ENCODE measurements at places on chromosomes 1 and 21.

DNA sequence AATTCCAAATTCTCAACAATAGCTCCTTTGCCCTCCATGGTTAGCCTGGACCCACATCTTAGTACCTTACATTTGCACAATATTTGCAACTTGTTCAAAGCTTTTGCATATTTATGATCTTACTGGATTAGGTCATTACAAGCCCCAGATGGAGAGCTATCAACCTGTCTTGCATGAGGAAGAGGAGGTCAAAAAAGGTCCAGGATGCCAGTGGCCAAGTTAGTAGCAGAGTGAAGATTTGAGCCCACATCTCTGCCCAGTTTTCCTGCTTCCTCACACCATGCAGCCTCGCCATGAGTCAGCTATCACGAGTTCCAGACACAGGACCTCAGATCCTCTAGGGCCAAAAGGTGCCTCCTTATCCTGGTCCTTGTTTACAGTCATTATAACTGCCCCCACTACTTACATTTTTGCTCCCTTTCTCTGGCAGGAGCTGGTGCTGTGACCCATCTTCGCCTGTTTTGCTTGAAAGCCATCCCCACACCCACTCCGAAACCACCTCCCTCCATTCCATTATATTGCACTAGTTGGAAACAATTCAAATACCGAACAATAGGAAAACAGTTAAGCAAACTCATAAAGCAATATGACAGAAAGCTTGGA, 5.0 kb upstream of the AHCYL1 start:
- no peak for DNase-seq

GRCh38 chr1:11187494-11187893, 1.7 kb upstream of the ANGPTL7 start:
- DNase-seq, result no peak

DNA sequence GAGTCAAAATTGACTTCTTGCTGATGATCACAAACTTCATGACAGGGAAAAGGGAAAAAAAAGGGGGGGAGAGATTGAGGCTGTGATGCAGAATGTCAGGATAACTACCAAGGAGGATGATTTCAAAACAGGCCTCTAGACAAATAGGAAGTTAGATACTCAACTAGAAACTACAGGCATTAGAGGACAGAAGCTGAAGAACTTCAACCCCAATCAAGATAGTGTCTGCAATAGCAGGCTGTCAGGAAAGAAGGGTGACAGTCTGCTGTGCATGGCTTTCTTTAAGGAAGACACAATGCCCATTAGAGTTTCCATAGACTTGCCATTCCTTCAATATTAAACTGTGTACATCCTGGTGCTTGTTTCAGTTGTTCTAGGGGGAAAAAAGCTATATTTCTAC, 257.2 kb downstream of the TTLL7 start:
- no peak for DNase-seq

DNA sequence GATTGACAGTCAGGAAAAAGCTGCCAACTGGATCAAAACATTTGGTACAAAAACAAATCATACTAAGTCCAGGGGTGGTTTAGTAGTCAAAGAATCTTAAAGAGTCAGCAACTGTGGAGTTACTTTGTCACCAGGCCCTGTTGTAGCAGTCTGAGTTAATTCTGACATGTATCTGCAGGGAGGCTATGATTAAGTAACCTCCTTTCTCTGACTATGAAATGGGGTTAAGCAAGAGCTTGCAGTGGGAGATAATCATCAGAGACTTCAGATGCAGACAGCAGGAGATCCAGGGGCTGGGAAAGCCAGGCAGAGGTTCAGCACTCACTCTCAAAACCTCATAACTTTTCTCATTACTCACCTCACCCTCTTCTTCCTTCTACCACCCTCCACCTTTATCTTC, 99.2 kb upstream of the BTG3 start:
- DNase-seq, result no peak

DNA sequence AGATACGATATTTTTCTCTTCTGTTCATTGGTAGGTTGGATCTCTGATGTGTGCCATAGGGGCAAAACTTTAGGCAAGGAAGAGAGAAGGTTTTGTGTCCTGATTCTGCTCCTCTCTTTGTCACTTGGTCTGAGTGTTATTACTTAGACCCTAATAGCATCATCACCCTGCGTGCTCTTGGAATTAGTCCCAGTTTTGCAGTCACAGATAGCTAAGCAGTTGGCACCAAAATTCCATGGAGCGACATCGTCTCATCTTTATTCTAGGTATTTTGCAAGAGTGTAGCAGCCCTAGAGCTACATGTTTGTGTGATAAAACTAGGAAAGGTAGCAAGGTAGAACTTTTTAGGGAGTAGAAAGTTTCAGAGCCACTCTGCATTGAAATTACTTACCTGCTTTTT, 23.8 kb downstream of the PIP5K1A start:
- no peak for DNase-seq

DNA sequence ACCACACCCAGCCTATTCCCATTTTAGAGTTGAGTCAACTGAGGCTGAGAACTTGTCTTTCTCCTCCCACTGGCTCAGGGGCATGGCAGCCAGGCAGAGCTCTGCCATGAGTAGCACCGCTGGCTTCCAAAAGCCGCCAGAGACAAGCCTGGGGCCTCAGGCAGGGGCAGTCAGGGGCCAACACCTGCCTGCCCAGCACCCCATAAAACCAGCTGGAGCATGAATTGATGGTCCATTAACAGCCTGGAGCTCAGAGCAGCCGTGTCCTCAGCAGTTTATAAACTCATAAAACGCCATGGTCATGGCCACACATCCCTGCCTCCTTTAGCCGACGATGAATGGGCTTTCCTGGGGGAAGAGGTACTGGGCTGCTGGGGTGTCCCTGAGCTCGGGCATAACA, 50.6 kb upstream of the PAX7 start:
- no peak for DNase-seq

GRCh38 chr1:160354388-160354985, 11.3 kb downstream of the NCSTN start:
- no peak for DNase-seq

- peak; percentile 7 for DNase-seq
Observed at GRCh38 chr1:18597160-18598042, 33.2 kb upstream of the PAX7 start.

DNA sequence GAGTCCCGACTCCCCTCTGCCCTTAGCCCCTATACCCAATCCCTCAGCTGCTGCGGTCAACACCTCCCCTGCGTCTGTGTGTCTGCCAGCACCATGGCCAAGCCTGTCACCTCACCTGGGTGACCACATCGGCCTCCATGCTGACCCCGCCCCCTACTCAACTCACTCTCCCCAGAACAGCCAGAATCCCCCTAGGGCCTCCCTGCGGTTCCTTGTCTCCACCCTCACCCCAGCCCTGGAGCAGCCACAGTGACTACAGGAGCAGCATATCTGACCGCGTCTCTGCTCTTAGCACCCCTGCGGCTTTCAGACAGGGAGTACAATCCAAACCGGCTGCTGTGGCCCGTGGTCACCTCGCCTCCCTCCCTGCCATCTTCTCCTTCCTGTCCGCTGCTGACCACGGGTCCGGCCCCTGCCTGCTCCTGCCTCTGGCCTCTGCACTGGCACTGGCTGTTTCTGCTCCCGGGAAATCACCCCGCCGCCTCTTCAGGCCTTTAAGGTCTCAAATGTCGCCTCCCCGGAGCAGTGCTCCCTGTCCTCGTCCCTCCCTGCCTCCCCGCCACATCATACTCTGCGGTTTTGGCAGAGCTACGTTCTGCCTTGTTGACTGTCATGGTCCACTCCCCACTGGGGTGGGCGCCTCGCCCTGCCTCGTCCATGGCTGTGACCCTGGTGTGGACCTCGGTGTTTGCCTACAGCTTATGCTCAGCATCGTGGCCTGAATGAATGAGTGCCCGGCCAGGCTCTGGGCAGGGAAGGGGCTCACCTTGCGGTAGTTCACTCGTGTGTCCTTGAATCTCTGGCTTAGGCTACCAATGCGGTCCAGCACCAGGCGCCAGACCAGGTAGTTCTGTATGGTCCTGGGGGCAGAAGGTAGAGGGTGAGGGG, 11.1 kb downstream of the PRXL2B start:
- DNase-seq, result no peak

DNA sequence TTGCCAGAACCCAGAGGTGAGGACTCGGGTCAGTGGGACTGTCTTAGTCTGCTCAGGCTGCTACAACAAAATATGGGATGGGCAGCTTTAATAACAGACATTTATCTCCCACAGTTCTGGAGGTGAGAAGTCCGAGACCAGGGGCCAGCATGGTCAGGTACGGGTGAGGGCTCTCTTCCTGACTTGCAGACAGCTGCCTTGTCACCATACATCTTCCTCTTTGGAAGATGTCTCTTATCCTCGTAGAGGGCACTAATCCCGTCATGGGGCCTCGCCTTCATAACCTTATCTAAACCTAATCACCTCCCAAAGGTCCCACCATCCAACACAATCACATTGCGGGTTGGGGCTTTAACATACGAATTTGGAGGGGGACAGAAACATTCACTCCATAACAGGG, 51.9 kb downstream of the GLUL start:
- no peak for DNase-seq

- no peak for DNase-seq
Observed at GRCh38 chr1:33517596-33518250, 45.3 kb downstream of the ZSCAN20 start.

DNA sequence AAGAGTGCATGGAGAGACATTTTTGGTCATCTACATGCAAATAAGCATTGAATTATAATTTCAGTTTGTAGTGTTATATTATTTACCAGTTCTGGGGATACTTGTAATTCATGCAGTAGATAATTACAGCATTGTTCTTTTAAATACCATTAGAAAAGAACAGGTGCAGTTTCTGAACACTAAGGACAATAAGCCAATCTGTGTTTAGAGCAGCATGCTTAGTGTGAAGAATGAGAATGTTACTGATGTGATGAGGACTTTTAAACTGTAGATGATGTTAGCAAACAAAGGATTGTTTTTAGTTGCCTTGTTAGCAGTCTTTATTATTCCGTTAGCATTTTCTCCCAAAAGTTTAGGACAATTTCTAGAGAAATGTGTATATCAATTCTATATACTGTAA, 348.3 kb downstream of the BRINP3 start:
- DNase-seq, result no peak

- no peak for DNase-seq
Observed at GRCh38 chr1:7363450-7363849, 407.6 kb upstream of the VAMP3 start.

GRCh38 chr1:165053351-165053750, 303.2 kb downstream of the LMX1A start:
- DNase-seq, result no peak

DNA sequence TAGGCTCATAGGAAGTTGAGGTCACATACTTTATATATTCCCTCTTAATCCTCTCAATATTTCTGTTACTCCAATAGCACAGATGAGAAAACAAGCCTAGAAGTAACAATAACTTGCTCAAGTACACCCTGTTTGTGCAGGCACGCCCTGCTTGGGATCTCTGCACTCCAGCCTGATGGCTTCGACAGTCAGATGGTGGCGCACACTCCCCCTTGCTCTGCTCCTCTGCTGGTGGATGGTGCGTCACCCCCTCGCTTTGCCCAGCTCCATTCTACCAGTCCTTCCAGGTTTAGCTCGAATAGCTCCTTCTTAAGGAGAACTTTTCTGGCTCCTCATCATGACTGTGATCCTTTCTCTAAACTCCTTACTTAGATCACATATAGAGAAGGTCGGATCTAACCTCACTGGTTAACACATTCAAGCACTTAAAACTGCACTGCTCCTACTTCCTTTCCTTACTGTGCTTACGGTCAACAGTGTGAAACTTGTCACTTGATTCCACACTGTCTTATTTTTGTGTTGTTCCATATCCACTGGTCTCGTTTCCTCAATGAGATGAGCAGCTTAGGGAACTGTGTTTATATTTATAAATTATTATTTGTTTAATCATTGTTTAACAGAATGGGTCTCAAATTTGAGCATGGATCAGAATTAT, 3.0 kb downstream of the TSPAN2 start:
- no peak for DNase-seq

DNA sequence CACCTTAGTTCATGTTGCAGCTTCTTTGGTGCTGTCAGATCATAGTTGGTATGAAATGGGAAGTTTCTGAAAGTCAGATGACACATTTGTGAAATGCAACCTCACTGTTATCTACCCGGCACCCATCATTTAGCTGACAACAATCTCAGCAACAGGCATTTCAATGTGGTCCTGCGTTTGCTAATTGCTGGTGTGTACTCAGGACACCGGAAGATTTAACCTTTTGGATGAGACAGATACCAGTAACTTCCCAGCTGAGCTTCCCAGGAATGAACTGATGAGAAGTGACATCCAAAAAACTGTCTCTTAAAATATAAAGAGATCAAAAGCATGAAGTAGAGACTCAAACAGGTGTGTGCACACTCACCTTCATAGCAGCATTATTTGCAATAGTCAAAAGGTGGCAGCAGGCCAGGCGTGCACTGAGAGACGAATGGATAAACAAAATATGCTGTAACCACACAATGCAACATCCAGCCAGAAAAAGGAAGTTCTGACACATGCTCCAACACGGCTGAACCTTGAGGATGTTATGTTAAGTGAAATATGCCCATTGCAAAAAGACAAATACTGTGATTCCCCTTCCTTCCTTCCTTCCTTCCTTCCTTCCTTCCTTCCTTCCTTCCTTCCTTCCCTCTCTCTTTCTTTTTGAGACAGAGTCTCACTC, 7.9 kb upstream of the CLDN14 start:
- no peak for DNase-seq

DNA sequence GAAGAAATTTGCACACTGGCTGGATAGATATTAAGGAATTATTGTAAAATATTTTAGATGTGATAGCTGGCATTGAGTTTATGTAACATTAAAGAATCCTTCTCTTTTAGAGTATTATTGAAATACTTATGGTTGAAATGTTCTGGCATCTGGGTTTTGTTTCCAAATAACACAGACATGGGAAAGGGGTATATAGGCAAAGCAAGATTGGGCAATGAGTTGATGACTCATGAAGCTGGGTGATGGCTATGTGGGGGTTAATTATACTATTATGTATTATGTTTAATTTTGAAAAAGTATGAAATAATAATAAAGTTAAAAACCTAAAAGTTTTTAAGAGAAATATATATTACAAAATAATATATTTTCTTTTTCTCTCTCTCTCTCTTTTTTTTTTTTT, 12.5 kb upstream of the PTPN14 start:
- DNase-seq, result no peak

GRCh38 chr1:5839881-5840550, 152.2 kb downstream of the NPHP4 start:
- no peak for DNase-seq

DNA sequence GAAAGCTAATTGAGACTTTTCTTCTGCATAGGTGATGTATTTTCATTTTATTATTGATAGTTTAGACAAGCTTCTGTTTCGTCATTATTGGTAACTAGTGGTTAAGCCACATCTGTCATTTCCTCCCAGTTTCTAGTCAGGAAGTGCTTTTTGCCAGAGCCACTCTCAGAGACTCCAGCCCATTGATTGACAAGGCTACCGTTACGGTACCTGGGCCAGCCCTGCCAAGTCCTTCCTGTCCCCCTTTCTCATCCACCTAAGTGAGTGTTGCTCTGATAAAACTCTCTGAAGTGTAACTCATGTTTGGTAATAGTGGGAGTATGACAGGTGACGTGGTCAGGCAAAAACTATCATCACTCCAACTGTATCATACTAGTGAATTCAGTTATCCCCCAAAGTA, 29.6 kb upstream of the AGL start:
- no peak for DNase-seq
